ENCODE measurements at places on chromosomes 6 and 20.

- no peak for DNase-seq
These were observed 60.8 kb downstream of the OR2B2 start for GRCh38 chr6:27851440-27851839.

DNA sequence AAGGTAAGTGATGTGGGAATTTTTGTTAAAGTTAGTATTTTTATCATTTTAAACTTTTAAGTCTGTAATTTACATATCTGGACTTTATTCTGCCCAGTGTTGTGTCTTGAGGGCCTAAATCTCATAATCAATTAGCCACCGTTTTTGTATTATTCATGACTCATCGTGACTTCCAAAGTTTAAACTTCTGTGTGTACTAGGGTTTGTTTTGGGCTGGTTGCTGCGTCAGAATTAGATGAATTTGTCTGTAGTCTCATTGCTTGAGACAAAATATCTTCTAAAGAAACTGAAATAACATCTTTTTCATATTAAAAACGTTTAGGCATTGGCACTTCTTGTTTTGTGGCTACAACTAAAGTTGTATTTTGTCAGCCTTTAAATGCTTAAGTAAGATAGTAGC, 41.3 kb downstream of the CDYL start:
- peak; percentile 67 for DNase-seq

- DNase-seq, result peak; percentile 79
These were observed 114.7 kb upstream of the PHACTR1 start for GRCh38 chr6:12601881-12602280.

GRCh38 chr6:142943711-142944123, 1.3 kb downstream of the HIVEP2 start:
- peak; percentile 48 for DNase-seq

DNA sequence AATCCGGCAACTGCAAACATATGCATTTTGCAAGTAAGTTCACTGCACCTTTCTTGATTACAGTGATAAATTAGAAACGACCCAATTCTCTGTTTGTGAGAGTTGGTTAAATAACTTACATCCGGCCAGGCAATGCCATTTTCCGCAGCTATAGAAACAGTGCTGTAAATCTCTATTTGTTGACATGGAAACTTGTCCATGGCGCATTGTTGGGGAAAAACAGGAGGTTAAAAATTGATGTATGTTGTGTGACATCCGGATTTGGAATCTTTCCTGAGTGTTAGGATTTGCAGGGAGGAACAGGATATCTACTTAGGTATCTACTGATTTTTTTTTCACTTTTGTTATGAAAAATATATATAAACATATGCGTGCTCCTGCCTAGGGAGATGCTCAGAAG, 66.5 kb downstream of the DLGAP4 start:
- DNase-seq, result no peak

DNA sequence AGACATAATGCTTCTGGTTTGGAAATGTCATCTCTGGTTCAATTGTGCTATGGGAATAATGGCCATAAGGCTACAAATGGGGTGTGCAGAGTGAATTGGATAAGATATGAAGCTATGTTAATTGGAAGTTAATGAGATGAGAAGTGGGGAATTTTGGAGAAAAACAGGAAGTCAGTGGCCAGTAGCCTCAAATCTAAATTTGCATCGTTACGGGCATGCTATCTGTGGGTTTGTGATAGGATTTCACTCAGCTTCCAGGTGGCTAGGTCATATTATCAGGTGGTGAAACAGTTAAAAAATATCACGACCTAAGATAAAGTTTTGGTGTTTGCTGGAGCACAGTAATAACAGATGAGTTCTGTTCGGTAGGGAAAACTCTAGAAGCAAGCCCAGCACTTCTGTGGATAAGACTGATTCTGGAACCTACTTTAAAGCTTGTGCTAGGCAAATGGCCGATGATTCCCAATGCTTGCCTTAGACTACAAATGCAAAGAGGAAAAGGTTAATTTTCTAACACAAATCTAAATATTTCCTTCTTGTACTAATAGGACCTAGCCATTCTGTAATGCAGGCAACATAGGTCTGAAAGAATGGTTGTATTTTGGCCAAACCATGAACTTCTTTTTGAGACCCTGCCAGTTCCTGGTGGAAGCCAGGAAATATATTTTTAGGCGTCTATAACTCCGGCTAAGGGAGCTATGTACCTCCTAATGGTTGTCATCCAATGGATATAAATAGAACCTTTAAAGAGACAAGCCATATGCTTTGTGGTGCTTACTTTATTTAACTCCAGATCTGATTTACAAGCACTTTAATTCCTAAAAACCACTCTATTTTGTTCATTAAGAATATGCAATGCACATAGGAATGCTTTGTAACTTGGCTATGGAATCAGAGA, 111.0 kb downstream of the PLCB1 start:
- peak; percentile 67 for DNase-seq

- DNase-seq, result peak; percentile 34
These were observed 81.6 kb downstream of the KCNB1 start for GRCh38 chr20:49400904-49401303.

GRCh38 chr20:61561111-61561830, 309.2 kb downstream of the CDH4 start:
- DNase-seq, result peak; percentile 69

DNA sequence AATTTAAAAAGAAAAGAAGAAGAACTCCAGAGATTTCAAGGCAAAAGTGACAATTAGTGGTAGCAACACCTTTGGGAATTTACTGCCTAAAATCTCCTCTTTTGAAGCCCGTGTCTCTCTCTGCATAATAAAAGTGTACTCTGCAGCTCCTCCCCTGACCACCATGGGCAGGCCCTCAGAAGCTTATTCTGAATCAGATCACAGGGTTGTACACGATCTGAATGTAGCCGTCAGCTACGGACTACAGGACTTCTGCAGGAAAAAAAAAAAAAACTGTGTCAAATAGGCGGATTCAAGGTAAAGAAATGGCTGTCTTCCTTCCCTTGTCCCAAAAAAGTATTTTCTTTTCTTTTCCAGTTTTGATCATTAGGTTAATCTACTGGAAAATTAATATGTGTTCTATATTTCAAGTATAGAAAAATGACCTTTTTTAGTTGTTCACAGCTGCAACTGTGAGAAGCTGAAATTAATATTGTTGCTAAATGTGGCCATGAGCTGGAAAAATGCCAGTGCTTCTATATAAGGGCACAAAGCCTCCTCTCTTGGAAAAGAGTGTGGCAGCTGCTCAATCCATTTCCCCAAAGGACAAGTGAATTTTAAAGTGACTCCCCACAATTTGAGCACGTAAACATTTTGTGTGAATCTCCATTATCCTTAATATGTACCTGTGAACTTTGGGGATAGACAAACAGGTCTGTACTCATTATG, 397.4 kb downstream of the C6orf118 start:
- peak; percentile 6 for DNase-seq

- no peak for DNase-seq
These were observed 16.8 kb downstream of the SIRPA start for GRCh38 chr20:1912053-1912452.

GRCh38 chr6:104118274-104118673, 741.4 kb downstream of the HACE1 start:
- DNase-seq, result peak; percentile 47

DNA sequence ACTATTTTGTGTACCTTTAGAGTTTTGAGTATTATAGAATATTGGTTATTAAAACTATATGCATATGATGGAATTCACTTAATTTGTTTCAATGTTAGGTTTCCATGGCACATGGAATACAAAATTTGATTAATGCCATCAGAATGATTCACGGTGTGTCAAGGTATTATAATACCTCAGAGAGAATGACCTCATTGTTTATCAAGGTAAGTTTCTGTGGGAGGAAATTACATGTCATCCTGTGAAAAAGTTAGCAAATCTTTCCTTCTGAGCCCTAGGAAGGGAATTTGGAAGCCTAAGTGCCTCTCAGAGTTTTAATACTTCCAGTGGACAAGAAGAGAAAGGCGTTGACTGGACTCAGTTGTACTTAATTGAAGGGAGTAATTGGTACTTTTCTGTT, 40.8 kb downstream of the DNAH8 start:
- DNase-seq, result no peak

DNA sequence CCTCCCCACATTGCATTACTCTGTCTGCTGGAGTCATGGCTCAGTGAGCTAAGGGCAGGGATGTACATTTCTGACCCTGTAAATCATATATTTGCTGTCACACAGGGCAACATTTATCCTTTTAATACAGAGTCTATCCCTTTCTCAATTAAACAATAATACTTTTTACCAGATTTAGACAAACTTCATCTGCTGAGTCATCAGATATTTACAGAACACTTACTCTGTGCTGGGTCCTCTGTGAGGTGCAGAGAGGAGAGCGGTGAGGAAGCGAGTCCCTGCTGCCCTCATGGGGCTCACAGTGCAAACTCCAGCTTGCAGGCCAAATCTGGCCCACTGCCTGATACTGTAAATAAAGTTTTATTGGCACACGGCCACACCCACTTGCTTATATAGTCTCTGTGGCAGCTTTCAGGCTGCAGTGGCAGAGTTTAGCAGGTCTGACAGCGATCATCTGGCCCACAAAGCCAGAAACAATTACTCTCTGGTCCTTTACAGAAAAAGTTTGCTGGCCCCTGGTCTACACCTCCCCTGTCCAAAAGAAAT, 144.5 kb downstream of the CDH26 start:
- no peak for DNase-seq

- DNase-seq, result no peak
These were observed 5.3 kb downstream of the SFTA2 start for GRCh38 chr6:30926644-30927043.

DNA sequence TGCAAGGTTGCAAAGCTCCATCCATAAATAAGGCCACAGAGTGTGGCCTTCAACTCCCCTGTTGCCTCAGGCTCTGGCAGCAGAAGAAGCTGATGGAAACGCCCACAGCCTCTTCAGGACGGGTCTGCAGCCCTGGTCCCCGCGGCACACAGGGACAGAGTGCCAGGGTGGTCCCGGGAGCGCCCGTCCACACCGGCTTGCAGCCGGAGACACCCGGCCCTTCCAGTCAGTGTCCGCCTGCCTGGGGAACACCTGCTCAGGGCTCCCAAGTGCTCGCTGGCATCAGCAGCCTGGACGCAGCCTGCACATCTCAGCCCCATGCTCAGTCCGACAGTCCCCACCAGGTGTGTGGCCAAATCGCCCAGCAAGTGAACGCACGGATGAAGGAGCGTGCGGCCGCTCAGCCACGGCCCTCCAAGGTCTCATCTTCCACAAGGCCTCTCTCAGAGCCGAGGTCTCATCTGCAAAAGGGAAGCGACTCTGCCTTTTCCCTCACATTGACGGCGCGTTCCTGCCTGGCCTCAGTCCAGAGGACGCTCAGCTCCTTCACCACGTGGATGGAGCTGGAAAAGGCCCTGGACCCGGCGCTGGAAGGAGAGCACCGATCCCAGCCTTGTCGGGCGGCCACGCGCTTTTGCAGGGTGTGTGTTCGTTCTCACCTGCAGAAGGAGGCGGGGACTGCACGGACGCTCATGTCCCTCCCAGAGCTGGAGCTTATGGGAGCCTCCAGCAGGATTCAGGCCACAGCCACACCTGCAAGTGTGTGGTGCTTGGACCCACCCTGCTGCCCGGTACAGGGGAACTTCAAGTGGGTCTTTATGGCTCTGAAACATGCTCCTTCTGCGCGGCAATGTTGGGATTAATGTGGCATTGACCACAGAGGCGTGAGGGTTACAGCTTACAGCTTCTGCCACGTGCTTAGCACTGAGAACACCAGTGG, 180.4 kb downstream of the DLL1 start:
- no peak for DNase-seq

DNA sequence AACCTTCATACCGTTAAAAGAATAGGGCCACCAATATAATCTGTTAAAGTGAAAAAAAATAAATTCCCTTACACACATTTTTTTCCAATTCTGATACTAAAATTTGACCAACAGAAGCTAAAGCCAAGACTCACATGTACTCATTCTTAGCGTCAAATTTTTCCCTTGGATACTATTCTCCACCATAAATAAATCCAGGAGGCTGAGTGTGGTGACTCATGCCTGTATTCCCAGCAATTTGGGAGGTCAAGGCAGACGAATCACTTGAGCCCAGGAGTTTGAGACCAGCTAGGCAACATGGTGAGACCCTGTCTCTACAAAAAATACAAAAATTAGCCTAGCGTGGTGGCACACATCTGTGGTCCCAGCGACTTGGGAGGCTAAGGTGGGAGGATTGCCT, 43.9 kb downstream of the SCML4 start:
- DNase-seq, result no peak

- DNase-seq, result no peak
These were observed 32.7 kb upstream of the GSTA3 start for GRCh38 chr6:52942221-52942620.

Data from AG10803 (cell line).